ENCODE measurements at places on chromosomes 3 and 15. TPM values are rescaled to one million over a fixed set of nuclear protein-coding genes. Genes with fewer than 3 reads are reported as not detected.

DNA sequence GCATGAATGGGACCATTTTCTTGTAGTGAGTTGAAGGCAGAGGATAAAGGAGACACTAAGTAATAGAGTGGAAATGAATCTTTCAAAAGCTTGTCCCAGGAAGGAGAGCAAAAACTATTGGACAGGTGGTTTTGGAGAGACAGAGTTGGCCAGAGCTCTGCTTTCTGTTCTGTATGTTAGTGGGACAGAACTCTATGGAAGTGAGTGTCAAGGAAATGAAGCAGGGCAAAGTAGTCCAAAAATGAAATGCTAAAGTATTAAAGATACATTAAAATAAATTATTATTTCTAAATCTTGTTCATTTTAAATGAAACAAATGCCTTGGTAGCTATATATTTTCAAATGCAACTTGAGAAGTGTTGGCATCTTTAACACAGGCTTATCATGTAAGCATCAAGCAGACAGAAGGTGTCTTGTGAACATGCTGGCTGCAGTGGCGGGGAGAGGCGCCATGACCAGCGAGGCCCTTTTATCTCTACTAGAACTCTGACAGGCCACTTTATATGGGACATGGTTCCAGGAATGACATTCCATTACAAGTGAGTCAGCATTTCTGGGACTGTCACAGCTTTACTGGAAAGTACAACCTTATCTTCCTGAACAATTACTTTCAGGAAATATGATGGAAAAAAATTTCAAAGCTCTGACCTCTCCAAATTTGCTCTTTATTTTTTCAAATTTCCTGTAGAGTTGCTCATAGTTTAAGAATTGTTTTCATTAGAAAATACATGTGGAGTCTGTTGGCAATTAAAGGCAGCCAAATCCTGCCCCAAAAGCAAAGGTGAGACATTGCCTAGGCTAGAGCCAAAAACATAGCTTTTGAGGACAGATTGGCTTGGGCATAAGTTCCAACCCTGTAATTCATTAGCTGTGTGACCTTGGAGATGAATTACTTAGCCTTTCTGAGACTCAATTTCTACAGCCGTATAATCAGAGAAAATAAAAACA is 106.5 kb downstream of the ECT2 start:
- DNase-seq: peak; percentile 63

DNA sequence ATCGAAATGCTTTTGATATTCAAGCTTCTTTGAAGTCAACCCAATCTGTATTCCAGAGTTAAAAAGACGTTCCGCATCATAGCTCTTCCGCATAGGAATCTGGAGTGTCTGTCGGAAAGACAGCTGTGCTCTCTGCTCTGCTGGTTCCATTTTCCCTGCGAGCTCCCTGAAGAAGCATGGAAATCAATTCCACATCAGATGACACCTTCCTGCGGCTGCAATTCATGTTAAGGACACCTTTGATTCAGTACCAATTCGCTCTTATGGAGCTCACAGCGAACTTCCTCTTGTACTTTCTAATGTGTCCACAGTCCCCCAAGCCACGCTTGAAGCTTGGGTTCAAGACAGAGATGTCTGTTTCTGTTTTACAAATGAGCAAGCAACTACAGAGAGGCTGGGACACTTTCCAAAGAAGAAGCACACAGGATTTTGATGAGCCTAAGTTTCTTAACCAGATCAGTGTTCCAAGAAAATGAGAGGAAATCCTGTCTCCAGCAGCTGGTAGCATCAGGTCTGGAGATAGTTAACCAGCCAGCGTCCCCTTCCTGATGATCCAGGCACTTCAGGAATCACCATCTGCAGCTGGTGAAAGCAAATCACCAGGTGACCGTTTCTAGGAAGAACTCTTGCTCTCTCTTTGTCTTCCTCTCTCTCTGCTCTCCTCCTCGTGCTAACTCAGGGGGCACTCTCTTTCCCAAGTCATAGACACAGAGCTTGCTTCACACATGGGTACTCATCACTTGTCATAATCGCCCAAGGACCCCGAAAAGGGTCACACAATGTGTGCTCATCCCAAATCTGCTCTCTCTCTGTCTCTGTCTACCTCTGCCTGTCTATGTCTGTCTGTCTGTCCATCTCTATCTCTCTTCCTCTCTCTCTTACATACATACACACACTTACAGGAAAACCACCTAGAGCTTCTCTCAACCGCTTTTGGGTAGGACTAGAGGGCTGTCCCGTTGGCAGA is 281.8 kb downstream of the FAM43A start:
- DNase-seq: no peak

- no peak for DNase-seq
Observed at GRCh38 chr15:43423793-43424192, 52.9 kb downstream of the TUBGCP4 start.

- no peak for DNase-seq
Observed at GRCh38 chr3:170108955-170109354, 71.2 kb downstream of the GPR160 start.

DNA sequence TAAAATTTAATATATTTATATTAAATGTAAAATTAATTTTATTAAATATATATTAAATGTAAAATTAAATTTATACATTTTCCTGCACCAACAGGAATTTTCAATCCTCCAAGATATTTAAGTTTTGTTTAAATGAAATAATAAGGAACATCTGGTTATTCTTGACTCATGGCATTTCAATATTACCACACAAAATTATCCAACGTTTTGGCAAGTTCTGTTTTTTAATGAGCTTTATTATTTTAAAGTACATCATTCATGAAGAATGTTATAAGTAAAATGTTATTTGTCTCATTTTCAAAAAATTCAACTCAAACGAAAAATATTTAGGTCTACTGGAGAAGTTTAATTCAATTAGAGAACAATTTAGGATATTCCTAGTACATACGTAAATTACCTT is 811.4 kb downstream of the NAALADL2 start:
- no peak for DNase-seq

GRCh38 chr3:147246906-147247305 is 159.4 kb downstream of the ZIC4 start:
- DNase-seq: no peak

- no peak for DNase-seq
Observed at GRCh38 chr15:89526601-89527441, 30.4 kb upstream of the RHCG start.

DNA sequence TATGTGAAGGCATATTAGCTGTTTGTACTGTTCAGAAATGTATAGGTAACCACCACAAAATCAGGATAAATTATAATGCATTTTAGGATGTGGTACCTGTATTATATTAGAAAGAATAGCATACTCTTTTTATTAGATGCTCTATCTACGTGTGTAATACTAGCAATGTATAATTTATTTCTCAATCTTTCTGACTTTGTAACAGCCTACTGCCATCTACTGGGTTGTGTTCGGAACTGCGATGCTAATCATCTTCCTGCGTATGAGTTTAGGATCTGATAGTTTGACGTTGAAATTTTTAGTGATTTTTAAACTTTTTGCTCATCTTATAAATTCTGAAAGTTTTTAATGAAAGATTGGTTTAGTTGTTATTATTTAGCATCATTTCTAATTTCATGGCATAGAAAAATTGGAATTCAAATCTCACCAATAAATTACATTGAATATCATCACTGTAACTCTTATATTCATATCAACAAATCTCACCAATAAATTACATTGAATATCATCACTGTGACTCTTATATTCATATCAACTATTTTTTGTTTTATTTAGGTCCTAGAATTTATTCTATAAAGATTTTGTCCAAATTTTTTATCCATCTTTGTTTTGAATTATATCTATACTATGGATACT is 322.7 kb upstream of the ZNF717 start:
- no peak for DNase-seq

DNA sequence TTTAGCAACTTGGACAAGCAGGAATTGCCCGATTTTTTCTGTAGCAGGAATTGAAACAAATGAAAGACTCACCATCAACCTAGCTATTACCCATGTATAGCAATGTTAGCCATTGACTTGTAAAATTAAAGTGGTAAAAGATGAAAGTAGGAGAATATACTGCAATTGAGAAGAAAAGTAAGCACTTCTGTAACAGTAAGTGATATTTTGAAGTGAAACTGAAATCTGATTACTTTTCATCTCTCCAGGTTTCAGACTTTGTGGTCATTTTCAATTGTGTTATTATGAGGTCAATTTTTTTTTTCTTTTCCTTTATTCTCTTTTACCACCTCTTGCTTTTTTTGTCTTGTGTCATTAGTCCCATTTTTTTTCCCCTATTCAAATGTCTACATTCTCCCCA is 1078.2 kb downstream of the ZPLD1 start:
- no peak for DNase-seq

GRCh38 chr3:111619833-111620232 is 24.7 kb upstream of the ZBED2 start:
- no peak for DNase-seq

- no peak for DNase-seq
Observed at GRCh38 chr15:80183886-80184285, 31.1 kb downstream of the FAH start.

GRCh38 chr15:93644595-93644994 is 555.6 kb upstream of the RGMA start:
- DNase-seq: no peak

DNA sequence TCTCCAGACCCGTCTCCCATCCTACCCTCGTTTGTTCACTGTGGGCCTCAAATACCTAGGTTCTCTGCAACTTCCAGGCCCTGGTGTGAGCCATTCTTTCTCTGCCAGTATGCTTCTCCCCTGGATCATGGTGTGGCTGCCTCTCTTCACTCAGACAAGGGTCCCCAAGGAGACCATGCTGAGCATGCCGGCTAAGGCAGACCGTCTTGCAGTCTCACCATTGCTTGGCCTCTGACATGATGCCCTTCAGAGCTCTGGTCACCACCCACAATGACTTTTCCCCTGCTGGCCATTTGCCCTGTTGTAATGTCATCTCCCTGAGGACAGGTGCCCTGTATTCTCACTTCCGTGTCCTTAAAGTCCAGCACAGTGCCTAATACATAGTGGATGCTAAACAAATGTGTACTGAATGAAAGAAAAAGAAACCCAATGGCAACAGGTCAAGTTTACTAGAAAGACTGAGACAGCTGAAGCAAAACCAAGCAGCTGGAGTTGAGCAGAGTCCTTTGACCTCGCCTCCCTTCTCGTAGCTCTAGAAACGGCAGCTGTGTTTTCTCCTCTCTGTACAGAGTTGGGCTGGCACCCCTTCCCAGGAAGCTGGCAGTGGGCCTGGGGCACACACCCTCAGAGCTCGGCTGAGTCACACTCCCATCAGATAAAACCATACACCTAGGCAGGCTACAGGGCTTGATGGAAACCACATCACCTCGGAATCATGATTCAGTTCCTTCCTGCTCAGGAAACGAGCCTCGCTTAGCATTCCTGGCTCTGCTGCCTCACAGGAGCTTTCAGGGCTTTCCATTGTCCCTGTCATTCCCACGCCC is 8.6 kb downstream of the TLR9 start:
- DNase-seq: peak; percentile 74

GRCh38 chr15:50883903-50884302 is 24.6 kb upstream of the AP4E1 start:
- DNase-seq: no peak

DNA sequence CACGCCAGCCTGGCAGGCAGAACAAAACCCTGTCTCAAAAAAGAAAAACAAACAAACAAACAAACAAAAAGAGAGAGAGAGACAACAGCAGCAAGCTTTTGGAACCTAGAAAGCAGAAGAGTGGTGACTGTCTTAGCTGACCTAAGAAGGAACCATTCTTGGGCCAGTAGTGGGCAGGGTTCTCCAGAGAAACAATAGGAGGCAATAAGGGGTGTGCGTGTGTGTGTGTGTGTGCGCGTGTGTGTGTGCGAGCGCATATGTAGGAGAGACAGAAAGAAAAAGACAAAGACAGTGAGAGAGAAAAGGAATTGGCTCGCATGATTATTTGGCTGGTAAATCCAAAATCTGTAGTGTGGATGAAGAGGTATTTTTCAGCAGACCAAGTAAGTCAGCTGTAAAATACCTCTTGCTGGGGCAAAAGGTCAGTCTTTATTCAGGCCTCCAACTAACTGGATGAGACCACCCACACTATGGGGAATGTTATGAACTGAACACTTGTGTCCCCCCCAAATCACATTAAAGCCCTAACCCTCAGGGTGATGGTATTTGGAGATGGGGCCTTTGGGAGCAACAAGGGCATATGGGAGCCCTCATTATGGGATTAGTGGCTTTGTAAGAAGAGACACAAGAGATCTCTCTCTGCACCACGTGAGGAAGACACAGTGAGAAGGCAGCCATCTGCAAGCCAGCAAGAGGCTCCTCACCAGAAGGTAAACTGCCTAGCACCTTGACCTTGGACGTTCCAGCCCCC is 15.1 kb upstream of the BLM start:
- peak; percentile 48 for DNase-seq

DNA sequence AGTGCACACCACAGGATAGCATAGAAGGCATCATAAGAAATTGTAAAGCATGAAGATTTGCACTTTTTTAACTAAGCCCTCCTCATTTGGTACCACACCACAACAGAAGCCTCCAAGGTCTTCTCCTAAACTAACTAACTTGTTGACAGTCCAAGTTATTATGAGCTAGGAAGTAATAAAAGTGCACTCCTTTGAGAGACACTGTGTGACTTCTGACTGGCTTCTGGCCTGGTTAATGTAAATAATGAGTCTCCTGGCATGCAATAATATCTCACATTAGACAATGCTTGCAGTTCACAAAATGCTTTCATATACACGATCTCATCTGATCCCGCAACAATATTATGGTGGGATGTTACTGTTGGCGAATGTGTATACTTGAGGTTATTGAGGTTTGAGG is 103.9 kb upstream of the SLC24A5 start:
- no peak for DNase-seq

DNA sequence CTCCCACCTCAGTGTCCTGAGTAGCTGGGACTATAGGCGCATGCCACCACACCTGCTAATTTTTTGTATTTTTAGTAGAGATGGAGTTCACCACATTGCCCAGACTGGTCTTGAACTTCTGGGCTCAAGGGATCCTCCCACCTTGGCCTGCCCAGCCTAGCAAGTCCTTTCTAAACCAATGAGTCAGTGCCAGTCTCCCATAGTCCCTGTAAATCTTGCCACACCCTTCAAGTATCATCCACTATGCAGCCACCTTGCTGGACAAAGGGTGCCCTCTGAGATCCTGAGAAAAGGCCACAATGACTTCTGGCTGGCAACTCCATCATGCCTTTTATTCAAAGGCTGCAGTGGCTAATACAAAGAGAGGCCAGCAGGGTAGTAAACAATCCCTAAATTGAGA is 184.0 kb downstream of the ABHD5 start:
- no peak for DNase-seq

GRCh38 chr3:170387950-170388349 is 30.4 kb downstream of the SKIL start:
- DNase-seq: no peak

DNA sequence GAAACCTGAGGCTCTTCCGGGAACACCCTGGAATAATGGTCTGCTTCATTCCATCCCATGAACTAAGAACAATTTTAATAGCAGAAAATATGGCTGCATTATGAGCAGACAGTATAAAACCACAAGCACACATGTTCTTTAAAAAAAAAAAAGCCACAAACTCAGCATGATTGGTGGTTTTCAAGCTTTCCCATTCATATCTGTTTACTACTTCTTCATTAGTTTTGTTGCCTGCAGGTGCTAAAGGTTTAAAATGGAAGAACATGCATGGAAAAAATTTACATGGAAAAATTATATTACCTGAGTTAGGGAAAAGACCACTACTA is 137.9 kb upstream of the HES1 start:
- no peak for DNase-seq

The CHST2 gene
- total RNA-seq: 1.7 TPM

The CELSR3 gene
- 0.35 TPM for total RNA-seq

The CHRNA7 gene
- total RNA-seq: 0.55 TPM

The ADAMTSL3 gene
- 9.2 TPM for total RNA-seq

The ARPP21 gene
- not detected for total RNA-seq

The GXYLT2 gene
- total RNA-seq: 7.3 TPM

The SLCO2A1 gene
- 11.6 TPM for total RNA-seq

The CKMT1A gene
- 0.22 TPM for total RNA-seq

The NEDD4 gene
- total RNA-seq: 10.5 TPM

The DLEC1 gene
- total RNA-seq: 1.1 TPM

The CTXN2 gene
- not detected for total RNA-seq

The NCBP2 gene
- 31.0 TPM for total RNA-seq

Measured in left ventricle myocardium superior (tissue), 1 donor.